ENCODE measurements at places on chromosomes 1 and 21. TPM values are rescaled to one million over a fixed set of nuclear protein-coding genes. Genes with fewer than 3 reads are reported as not detected.

- peaks cover 48% of the 10 kb centered on the region for H3K27me3 ChIP-seq
- peak; percentile 74 for DNase-seq
- no peak overlapping the region for H3K27ac ChIP-seq
- peaks cover 3% of the 10 kb centered on the region for H3K4me1 ChIP-seq
- H3K36me3 ChIP-seq, result no peaks in the 10 kb centered on the region
Measured at GRCh38 chr1:115980998-115981993, 5.0 kb downstream of the SLC22A15 start.

DNA sequence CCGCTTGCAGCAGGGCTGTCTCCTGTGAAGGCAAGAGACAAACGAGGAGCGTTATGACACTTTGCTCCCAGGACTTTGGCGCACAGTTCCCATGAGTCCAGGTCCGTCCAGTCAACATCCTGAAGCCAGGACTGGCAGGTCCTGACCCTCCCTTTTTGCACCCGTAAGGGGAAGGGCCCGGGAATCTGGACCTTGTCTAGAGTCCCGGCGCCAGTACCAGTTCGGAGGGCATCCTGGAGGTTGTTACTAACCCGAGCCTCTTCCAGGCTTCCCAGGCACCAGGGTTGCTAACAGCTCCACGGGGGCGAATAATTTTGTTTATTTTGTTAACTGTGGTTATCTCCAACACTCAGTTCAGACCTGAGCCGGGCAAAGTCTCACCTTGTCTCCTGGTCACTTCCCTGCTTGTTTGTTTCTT, 682 bp upstream of the RWDD3 start:
- DNase-seq, result peak; percentile 56
- peaks cover 32% of the 10 kb centered on the region for H3K27me3 ChIP-seq
- H3K4me1 ChIP-seq, result peaks cover 21% of the 10 kb centered on the region
- peaks cover 13% of the 10 kb centered on the region for H3K36me3 ChIP-seq
- H3K4me3 ChIP-seq, result peak overlapping the region; percentile 81

DNA sequence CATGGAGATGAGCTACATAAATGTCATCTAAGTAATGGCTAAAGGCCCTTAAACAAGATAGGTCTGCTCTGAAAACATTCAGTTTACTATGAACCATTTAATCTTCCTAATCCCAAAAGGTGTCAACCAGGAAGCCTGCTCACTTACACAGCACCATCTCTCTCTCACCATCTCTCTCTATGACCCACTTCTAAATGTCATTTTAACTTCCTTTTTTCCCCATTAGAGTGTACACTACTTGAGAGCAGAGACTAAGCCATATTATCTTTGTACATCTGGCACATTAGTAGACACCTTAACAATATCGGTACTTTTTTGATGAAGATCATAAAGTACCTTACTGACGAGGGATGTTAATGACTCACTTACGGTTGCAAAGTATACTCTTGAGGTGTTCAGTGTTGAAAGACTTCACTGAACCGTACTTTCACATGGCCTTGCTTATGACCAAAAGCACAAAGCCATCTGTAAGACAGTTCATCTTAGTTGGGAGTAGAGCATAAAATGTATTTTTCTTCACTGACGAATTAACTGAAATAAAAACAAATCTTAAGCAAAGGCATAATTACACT, 25.4 kb downstream of the FBXO42 start:
- no peak overlapping the region for H3K4me3 ChIP-seq
- no peak for DNase-seq
- H3K27ac ChIP-seq, result no peak overlapping the region
- peaks cover 7% of the 10 kb centered on the region for H3K4me1 ChIP-seq

- H3K4me1 ChIP-seq, result no peaks in the 10 kb centered on the region
- no peaks in the 10 kb centered on the region for H3K36me3 ChIP-seq
- no peak for DNase-seq
- H3K27ac ChIP-seq, result no peak overlapping the region
- H3K4me3 ChIP-seq, result no peak overlapping the region
Measured at GRCh38 chr1:182829285-182829932, 9.7 kb upstream of the DHX9 start.

DNA sequence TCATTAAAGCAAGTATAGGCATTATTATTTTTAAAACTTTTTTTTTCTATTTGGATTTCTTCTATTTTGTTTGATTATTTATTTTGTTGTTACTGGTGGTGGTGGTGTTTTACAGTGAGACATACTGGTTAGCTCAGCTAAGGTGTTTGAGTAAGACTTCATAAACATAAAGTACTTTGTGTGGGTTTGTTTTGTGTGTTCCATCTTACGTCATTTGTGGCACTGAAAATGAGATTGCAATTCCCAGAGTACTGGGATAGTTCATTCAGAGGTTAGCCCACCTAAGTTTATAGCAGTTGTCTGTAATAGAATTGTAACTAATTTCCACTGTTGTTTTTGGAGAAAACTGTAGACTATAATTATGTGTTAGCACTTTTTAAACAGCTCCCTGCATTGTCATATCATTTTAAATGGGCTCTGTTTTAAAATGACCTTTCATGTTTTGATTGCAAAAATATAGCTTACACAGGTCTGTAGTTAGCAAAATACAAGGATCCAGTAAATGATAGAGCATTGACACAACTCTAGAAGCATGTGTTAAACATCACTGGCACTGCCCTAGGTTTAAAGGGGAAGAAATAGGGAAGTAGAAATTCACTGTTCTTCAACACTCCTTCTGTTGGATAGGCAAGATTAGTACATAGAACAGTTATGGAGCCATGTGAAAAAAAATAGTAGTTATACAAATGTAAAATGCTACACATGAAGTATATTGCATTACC, 171.7 kb downstream of the NFIA start:
- no peak overlapping the region for H3K4me3 ChIP-seq
- no peak for DNase-seq
- H3K4me1 ChIP-seq, result peaks cover 4% of the 10 kb centered on the region
- peaks cover 8% of the 10 kb centered on the region for H3K27me3 ChIP-seq
- H3K27ac ChIP-seq, result no peak overlapping the region
- H3K36me3 ChIP-seq, result no peaks in the 10 kb centered on the region

DNA sequence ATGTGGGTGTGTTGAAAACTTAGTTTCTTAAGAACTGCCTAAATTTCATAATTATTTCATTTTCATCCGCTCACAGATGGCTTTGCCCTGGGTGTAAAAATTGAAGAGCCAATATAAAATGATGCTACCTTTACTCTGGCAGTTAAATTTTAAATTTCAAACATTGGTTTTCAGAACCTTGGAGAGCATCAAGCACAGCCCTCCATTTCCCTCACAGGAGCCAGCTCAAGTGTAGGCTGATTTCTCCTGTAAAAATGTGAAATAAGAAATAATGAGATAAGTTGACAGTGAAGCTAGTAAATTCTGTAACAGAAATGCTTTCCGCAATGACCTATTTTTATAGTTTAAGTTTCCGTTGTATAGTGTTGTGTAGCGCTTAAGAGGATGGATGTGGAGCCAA, 53.9 kb upstream of the AKT3 start:
- no peak overlapping the region for H3K27ac ChIP-seq
- H3K4me1 ChIP-seq, result no peaks in the 10 kb centered on the region
- no peak for DNase-seq
- H3K36me3 ChIP-seq, result no peaks in the 10 kb centered on the region
- H3K27me3 ChIP-seq, result peaks cover 8% of the 10 kb centered on the region

DNA sequence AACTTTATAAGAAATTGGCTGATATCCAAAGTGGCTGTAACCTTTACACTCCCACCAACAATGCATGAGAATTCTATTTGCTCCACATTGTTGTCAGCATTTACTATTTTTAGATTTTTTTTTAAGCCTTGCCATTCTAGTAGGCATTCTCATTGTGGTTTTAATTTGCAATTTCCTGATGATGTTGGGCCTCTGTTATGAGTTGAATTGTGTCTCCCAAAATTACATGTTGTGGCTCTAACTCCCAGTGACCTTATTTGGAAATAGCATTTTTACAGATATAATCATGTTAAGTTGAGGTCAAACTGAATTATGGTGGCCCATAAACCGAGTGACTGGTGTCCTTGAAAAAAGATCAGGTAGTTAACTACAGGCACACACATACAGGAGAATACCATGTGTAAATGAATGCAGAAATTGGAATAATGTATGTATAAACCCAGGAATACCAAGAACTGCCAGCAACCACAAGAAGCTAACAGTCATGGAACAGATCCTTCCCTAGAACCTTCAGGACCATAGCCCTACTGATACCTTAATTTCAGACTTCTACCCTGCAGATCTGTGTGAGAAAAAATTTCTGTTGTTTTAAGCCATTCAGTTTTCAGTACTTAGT, 348.8 kb upstream of the DAB1 start:
- no peak overlapping the region for H3K4me3 ChIP-seq
- H3K27me3 ChIP-seq, result no peaks in the 10 kb centered on the region
- H3K27ac ChIP-seq, result no peak overlapping the region
- no peaks in the 10 kb centered on the region for H3K36me3 ChIP-seq
- no peak for DNase-seq
- no peaks in the 10 kb centered on the region for H3K4me1 ChIP-seq

DNA sequence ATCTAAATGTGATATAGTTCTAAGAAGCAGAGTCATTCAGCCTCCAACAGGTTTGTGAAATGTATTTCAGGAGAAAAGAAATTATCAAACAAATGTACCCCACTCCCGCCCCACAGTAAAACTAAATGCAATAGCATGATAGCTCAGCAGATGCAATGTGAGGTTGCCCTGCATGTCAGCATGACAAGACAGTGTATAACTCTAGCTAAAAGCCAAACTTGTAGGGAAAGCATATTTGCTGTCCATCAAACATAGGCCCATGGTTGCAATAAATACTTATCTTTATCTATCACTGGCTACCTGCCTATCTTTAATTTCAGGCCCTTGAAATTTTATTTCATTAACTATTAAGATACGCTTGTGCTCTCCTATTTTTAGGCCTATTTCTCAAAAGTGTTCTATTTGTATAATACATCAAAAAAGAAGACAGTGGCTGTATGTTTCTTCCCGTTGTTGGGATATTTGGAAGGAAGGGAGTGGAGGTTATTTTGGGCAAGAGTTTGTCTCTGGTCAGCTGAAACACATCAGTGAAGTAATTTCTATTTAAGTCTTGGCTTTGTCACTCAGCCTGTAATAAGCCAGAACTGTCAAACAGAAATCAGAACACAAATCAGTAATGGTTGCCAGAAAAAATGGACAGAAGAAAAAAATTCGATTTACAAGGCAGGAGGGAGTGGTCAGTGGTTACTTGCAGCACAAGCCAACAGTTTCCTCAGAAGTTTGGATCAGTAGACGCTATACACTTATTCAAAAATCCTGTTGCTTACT, 307.4 kb upstream of the ADGRL2 start:
- H3K27me3 ChIP-seq, result no peaks in the 10 kb centered on the region
- H3K4me1 ChIP-seq, result no peaks in the 10 kb centered on the region
- H3K27ac ChIP-seq, result no peak overlapping the region
- DNase-seq, result no peak

GRCh38 chr21:38913893-38914527, 108.3 kb downstream of the ETS2 start:
- DNase-seq, result no peak
- H3K4me3 ChIP-seq, result no peak overlapping the region
- H3K27ac ChIP-seq, result no peak overlapping the region
- peaks cover 4% of the 10 kb centered on the region for H3K4me1 ChIP-seq
- peaks cover 11% of the 10 kb centered on the region for H3K27me3 ChIP-seq

- no peak overlapping the region for H3K4me3 ChIP-seq
- H3K27ac ChIP-seq, result no peak overlapping the region
- DNase-seq, result no peak
- no peaks in the 10 kb centered on the region for H3K36me3 ChIP-seq
- H3K27me3 ChIP-seq, result peaks cover 42% of the 10 kb centered on the region
- H3K4me1 ChIP-seq, result peaks cover 2% of the 10 kb centered on the region
Measured at GRCh38 chr1:233333086-233333485, 5.6 kb downstream of the MAP3K21 start.

GRCh38 chr21:14388282-14388681, 5.3 kb upstream of the HSPA13 start:
- H3K4me1 ChIP-seq, result peaks cover 12% of the 10 kb centered on the region
- no peak overlapping the region for H3K27ac ChIP-seq
- no peak overlapping the region for H3K4me3 ChIP-seq
- DNase-seq, result no peak

DNA sequence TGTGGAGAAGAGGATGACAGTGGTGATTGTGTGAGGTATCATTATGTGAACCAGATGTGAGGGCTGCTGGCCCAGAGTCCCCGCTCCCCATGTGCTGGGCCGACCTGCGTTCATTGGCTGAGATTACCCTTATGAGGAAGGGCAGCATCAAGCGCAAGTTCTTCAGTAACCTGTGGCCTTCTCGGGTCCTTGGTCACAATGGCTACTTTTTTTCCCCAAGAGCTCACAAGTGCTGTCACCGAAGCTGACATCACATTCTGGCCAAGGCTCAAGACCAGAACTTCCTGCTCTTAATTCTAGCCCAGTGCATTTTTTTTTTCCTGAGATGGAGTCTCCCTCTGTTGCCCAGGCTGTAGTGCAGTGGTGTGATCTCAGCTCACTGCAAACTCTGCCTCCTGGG, 262.9 kb downstream of the RHOU start:
- peaks cover 22% of the 10 kb centered on the region for H3K27me3 ChIP-seq
- no peak overlapping the region for H3K4me3 ChIP-seq
- no peak overlapping the region for H3K27ac ChIP-seq

DNA sequence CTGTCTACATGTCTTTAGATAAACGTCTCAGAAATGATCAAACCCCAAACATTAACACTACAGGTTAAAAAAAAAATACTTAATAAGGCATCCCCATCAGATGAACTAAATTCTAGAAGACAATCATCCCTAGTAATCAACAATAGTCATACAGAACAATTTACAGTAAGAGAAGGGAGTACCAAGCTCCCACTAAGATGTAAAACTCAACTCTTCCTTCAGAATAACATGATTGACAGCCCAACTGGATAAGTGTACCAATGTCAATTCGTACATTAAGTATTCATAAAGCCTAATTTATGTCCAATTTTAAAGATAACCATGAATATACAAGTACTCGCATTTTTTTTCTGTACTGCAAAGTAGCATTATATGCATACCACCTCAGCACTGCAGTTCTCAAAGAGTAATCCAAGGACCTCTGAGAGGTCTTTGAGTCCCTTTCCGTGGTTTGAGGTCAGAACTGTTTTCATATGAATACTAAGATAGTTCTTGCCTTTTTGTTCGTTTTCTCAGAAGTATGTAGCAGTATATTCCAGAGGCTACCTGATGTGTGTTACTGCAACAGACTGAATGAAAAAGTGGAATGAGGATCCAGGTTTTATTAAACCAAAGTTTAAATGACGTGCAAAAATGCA, 6.6 kb downstream of the SCAF4 start:
- no peak for DNase-seq
- no peaks in the 10 kb centered on the region for H3K27me3 ChIP-seq
- H3K4me3 ChIP-seq, result peak overlapping the region; percentile 8
- H3K4me1 ChIP-seq, result peaks cover 27% of the 10 kb centered on the region

DNA sequence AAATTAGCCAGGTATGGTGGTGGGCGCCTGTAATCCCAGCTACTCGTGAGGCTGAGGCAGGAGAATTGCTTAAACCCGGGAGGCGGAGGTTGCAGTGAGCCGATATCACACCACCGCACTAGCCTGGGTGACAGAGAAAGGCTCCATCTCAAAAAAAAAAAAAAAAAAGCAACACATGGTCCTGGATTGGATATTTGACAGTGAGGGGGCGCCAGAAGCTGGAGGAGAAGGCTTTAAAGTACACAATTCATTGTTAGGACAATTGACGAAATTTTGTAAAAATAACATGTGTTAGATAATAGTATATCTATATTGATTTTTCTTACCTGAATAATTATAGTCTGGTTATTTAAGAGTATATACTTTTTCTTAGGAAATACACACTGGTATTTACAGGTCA, 50.2 kb upstream of the USP25 start:
- H3K27me3 ChIP-seq, result no peaks in the 10 kb centered on the region
- no peaks in the 10 kb centered on the region for H3K36me3 ChIP-seq
- DNase-seq, result no peak
- no peak overlapping the region for H3K27ac ChIP-seq
- no peak overlapping the region for H3K4me3 ChIP-seq
- H3K4me1 ChIP-seq, result peaks cover 5% of the 10 kb centered on the region

The C4BPB gene
- 0.43 TPM for total RNA-seq

The MIXL1 gene
- not detected for total RNA-seq

The EDARADD gene
- 32.0 TPM for total RNA-seq

The TCP10L gene
- total RNA-seq, result 0.58 TPM

The CR1 gene
- not detected for total RNA-seq

The CYP4X1 gene
- not detected for total RNA-seq

Measured in activated CD4-positive, alpha-beta T cell treated with anti-CD3 and anti-CD28 coated beads, Interleukin-2, amount 10 ng/mL, durations not matched to agents 24 days and 14 days (primary cell).